Esophagus mucosa (tissue), 1 donor: ENCODE measurements at places on chromosomes 2 and 18. TPM values are rescaled to one million over a fixed set of nuclear protein-coding genes. Genes with fewer than 3 reads are reported as not detected.

Gene EPG5
- total RNA-seq, result 12.2 TPM

Gene DTNB
- 14.6 TPM for total RNA-seq

Gene NDUFS1
- 81.6 TPM for total RNA-seq

Gene LRP2
- not detected for total RNA-seq

Gene DQX1
- total RNA-seq, result 5.6 TPM

Gene TUBA3E
- not detected for total RNA-seq

Gene DAW1
- total RNA-seq, result not detected

Gene PID1
- total RNA-seq, result 1.2 TPM

Gene UGT1A3
- total RNA-seq, result 0.28 TPM

Gene RNF125
- 1.8 TPM for total RNA-seq

Gene HMSD
- 2.0 TPM for total RNA-seq

Gene CNRIP1
- 1.6 TPM for total RNA-seq

Gene NT5DC4
- total RNA-seq, result not detected

Gene RAB6D
- total RNA-seq, result not detected

Gene CCDC102B
- total RNA-seq, result 1.2 TPM
